ENCODE measurements at places on chromosomes 3 and 15.

DNA sequence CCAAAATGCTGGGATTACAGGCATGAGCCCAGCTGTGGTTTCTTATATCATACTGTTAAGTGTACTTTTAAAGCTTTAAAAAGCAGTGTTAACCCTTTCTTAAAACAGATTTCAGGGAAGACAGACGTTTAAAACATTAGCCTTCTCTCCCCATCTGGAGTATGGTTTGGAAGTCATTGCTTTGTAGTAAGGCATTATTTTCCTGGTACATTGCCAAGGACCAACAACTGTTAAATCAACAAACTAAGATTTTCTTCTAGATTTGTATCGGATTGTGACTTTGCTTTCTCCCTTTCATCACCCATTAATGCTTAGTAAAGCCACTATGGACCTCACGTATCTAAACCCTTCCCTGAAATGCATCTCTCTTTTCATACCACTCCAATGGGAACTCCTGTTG is 50.5 kb downstream of the UBE2E1 start:
- no peak for DNase-seq

- peak; percentile 31 for DNase-seq
Measured at GRCh38 chr3:632571-633170, 436.1 kb downstream of the CHL1 start.

- DNase-seq, result no peak
Measured at GRCh38 chr15:66833803-66834202, 131.8 kb downstream of the SMAD6 start.

GRCh38 chr15:66761726-66762595 is 59.9 kb downstream of the SMAD6 start:
- no peak for DNase-seq

DNA sequence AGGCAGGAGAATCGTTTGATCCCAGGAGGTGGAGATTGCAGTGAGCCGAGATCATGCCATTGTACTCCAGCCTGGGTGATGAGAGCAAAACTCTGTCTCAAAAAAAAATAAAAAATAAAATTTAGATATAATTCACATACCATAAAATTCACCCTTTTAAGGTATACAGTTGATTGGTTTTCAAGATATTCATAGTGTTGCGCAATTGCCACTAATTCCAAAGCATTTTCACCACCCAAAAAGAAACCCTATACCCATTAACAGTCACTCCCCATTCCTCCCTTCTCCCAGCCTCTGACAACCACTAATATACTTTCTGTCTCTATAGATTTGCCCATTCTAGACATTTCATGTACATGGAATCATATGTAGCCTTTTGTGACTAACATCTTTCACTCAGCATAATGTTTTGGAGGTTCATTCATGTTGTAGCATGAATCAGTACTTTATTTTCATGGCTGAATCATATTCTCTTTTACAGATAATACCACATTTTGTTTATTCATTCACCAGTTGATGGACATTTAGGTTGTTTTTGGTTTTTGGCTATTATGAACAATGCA is 116.7 kb downstream of the RASA2 start:
- no peak for DNase-seq

DNA sequence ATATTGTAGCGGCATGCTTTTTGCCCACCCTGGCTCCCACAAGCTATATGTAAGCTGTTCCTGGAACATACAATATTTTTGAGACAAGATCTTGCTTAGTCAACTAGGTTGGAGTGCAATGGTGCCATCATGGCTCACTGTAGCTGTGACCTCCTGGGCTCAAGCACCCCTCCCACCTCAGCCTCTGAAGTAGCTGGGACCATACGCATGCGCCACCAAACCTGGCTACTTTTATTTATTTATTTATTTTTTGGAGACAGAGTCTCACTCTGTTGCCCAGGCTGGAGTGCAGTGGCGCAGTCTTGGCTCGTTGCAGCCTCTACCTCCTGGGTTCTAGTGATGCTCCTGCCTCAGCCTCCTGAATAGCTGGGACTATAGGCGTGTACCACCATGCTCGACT is 6.7 kb upstream of the SQOR start:
- no peak for DNase-seq

DNA sequence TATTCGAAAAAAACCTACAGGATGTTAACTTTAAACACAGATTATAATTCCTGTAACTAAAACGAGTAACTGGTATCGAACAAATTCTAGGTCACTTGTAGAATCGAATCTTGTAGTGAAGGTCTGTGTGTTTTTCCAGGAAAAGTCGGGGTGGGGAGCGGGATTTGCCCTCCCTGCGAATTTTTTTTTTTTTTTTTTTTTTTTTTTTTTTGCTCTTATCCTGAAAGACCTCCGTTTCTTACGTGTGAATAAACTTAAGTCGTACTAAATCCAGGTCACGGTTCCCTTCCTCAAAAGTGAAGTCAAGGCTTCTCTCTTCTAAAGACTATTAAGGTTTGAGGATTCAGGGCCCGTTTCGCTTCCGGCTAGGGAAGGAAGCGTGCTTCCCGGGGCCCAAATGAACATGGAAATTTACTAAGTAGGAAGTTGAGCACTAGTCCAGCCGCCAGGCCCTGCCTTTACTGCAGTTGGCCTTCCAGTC is 770 bp downstream of the TBC1D5 start:
- no peak for DNase-seq

DNA sequence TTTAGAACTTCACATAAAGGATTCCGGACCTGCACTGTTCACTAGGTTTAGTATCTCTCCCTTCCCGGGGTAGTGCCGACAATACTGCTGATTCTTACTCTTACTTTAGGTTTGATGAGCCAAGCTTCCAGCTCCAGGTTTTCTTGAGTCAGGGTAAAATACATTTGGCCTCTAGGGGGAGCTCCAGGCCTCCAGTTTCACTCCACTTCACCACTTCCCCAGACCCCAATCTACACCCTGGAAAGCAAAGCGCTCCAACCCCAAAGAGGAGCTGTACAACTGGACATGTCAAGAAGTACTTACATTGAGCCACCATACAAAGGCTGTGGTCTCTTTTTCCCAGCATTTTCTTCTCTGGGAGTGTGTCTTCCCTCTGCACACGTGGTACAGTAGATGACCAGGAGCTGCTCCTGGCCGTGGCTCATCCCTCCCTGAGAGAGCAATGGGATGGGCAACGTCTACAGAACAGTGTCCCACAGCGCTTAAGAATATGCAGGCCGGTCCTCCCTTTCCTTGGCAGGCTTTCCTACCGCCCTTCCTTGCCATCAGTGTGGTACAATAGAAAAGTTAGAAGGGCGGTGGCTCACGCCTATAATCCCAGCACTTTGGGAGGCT is 93.9 kb upstream of the CCDC80 start:
- peak; percentile 45 for DNase-seq

GRCh38 chr3:112043621-112044201 is 9.2 kb downstream of the TMPRSS7 start:
- DNase-seq, result peak; percentile 70

- DNase-seq, result no peak
Measured at GRCh38 chr3:94614192-94614591, 551.3 kb downstream of the NSUN3 start.

DNA sequence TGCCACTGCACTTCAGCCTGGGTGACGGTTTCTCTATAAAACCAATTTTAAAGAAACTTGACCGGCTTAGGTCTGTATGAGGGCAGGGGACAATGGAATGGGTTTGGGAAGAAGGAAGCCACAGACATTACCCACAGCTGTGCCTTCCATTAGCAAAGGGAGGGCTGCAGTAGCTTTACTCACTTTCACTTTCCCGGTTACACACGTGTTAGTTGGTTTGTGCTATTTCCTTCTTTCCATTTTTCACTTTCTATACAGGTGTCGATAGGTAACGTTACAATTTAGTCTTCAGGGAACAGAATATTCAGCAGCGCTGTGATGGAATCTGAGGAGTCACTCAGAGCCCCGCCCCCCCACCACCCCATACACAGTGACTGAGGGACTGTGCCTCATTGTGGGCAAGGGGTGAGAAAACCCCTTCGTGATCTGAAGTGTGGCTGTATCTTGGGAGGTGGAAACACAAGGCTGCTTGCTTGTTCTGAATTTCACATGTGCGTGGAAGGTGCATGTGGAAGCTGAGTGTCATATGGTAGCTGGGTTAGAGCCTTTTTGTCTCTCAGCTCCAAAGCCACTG is 44.8 kb upstream of the RPL32 start:
- DNase-seq, result no peak

DNA sequence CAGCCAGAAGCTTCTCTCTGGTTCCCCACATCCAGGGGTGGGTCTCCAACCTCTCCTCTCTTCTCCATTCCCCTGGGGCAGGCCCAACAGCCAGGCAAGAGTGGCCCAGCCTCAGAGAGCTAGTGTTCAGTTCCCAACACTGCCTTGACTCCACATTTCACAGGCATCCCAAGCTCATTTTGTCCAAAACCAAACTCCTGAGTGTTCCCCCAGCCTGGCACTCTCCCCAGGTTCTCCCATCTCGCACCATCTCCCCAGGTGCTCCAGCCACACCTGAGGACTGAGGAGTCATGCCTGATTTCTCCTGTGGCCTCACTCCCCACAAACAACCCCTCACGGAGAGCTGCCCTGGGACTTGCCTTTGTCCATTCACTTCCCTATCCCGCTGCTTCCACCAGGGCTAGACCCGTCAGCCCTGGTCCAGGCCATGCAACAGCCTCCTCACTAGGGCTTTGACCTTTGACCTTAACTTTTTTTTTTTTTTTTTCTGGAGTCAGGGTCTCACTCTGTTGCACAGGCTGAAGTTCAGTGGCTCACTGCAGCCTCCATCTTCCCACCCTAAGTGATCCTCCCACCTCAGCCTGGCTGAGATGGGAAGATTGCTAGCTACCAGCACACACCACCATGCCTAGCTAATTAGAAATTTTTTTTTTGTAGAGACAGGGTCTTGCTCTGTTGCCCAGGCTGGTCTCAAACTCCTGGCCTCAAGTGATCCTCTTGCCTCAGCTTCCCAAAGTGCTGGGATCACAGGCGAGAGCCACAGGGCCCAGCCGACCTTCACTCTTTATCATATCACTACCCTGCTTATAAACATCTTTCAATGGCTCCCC is 3.9 kb upstream of the CSK start:
- DNase-seq, result no peak
